Heart left ventricle (tissue), 16 donors: ENCODE measurements at places on chromosomes 3 and 15.
A peak's percentile ranks its signal among the peaks of the same experiment; 100 is the strongest.

DNA sequence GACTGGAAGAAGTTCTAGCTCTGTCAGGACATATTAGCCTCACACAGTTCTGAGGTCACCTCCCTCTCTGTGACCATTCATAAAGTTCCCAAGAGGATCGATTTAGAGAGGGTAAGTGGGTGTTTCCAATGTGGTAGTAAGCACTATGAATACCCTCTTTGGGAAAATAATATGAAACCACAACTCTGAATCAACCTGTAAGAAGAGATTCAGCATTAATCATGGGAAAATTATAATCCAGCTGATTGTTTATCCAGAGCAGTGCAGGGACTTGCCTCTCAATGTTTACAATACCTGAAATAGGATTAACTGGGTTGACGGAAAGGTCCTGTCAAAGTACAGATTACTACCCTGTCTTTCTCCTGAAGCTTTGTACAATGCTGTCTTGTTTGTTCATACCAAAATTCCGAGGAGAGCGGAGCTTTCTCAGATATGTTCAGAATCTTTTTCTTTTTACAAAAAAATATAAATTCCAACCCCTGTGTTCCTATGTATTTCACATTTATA is 302.9 kb upstream of the DPPA4 start:
- DNase-seq, result no peak

DNA sequence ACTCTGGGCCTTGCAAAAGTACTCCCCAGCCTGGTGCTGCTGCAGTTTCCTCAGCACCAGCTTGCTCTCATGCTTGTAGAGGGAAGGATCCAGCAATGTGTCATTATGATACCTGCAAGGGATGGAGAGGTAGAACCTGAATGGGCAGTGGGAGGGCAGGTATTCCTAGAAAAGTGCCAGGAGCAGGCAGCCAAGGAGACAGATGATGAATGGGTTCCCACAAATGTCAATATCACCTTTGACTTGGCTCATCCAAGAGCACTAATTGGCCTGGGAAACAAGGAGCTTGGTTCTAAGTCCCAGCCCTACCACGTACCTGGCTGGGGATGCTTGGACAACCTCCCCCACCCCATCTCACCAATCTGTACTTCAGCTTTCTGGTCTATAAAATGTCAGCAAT is 9.4 kb downstream of the CILP start:
- DNase-seq, result no peak

- DNase-seq, result no peak
Observed at GRCh38 chr3:182783106-182783505, 10.2 kb upstream of the ATP11B start.

GRCh38 chr15:82663186-82663600 is 16.0 kb upstream of the CPEB1 start:
- peak; percentile 33 for DNase-seq

GRCh38 chr3:196079682-196080081 is 2.2 kb downstream of the TFRC start:
- no peak for DNase-seq

DNA sequence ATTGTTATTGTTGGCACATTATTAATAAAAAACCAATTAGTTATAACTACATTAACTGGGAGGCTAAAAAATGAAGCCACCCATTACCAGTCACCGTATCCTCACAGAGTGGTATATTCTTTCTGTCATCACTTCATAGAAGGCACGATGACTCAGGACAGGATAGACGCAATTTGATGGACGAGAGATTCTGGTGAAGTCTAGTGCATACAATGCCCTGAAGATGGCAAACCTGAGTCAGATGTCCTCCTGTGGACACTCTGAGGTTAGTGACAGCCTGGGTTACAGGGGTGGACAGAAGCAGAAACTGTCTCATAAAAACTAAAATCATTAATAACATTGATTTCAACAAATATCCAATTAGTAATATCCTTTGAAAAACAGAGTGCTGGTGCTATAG is 150.3 kb downstream of the SLC9A9 start:
- no peak for DNase-seq

DNA sequence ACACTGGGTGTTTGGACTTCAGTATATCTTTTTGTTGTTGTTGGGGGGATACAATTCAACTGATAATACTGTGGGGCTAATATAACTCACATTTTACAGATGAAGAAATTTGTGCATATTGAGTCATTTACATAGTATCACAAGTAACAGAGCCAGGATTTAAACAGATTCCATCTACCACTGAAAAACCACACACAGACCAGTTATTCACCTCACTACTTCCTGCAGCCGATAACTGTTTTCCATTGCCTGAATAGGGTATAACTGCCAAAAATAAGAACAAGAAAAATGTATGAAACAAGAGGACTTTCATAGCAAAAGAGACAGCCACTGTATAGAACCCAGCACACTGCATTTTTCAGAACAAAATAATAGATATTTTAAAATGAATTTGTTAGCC is 215.8 kb upstream of the CNTN6 start:
- no peak for DNase-seq

GRCh38 chr15:40286061-40286532 is 3.2 kb upstream of the ANKRD63 start:
- peak; percentile 52 for DNase-seq
